OCI-LY7 (cell line): ENCODE measurements at places on chromosomes 3 and 15.

DNA sequence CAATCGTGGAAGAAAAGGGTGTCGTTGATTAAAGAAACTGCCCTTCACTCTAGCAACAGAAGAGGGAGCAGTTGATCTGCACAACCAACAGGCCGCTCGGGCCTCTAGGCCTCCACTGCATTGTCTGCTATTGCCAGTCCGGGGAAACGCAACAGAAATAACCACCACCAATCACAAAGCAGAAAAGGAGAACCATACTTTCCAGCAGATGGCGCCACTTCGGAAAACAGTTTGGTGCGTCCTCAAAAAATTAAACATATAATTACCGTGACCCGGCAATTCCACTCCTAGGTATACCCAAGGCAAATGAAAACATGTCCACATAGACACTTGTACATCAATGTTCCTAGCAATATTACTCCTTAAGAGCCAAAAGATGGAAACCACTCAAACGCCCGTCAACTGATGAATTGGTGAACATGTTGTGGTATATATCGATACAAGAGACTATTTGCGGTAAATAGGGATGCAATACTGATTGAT lies 154.1 kb downstream of the TJP1 start:
- DNase-seq: peak; percentile 65

DNA sequence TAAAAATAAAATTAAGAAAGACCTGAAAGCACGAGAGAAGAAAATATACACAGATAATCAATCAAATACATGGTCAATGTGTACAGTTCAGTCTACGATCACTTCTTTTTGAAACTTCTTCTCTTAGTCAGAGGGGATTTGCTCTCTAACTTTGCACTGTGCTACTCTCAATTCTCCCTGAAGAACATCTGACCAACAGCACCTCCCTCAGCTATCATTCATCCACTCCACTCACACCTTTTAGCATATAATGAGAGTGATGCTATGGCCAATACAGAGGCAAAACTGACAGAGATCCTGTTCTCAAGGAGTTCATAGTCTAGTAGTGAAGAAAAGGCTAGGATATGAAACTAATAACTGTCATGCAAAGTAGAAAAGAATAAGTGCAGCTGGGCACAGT lies 45.9 kb downstream of the P3H2 start:
- DNase-seq: no peak

DNA sequence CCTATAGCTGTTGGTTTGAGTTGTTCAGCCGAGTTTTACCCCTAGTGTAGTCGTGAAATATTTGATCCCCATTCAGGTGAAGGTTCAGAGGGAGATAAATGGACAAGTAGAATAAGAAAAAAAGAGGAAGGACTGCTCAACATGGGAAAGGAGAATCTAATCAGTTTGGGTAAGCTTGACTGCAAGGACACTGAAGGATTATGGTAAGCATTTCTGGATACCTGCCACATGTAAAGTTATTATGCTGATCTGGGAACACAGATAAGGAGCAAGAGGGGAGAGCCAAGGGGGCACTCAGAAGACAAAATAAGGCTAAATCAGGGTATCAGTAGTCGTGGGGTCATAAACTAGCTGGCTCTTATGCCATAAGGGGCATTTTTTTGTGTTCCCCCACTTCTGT lies 49.9 kb downstream of the TFG start:
- no peak for DNase-seq

GRCh38 chr15:43449981-43450380 lies 43.0 kb downstream of the TP53BP1 start:
- DNase-seq: no peak

DNA sequence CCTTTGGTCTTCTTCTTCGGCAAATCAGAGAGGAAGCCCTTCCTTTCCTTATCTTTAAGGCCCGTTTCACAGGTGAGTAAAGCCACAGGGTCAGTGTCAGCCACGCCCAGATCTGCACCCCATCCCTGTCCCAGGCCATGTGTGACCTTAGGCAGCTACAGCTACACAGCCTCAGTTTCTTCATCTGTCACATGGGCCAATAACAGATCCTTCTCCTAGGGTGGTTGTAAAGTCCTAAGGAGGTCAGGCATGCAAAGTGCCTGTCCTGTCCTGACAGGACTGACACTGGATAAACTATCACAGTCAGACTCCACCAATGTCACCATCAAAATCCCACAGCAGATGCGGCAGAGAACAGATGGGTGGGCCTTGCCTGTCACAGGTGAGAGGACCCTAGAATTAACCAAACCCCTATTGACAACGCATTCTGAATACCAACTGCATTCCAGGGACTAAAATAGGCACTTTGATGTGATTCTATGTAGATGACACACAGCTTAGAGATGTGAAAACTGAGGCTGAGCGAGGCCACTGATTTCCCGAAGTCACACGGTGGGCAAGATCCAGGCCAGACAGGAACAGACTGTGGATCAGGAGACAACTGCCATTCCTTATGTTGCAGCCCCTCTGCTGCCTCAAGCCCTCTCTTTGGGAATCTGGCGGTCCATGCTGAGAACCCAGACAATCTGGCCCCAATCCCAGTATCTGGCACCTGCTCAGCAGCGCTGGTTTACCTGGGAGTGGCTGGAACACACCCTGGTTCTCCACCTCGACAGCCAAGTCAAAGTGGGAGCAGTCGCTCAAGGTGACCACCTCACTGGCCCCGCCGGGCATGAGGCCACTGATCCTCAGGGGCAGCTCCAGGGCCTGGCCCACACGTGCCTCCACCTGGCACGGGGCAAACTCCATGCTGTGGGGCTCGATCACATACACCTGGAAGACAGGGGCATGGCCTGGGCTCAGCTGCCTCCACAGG lies 48.7 kb downstream of the NUP210 start:
- DNase-seq: no peak

GRCh38 chr3:126568776-126569342 lies 10.1 kb upstream of the C3orf22 start:
- DNase-seq: no peak

GRCh38 chr15:78076231-78077052 lies 1.1 kb downstream of the TBC1D2B start:
- DNase-seq: no peak

GRCh38 chr3:18012933-18013332 lies 270.5 kb upstream of the TBC1D5 start:
- no peak for DNase-seq

- DNase-seq: no peak
These were observed 4.5 kb upstream of the CACNA1D start for GRCh38 chr3:53489787-53490458.

- DNase-seq: no peak
These were observed 52.4 kb upstream of the XRN1 start for GRCh38 chr3:142500211-142500610.

DNA sequence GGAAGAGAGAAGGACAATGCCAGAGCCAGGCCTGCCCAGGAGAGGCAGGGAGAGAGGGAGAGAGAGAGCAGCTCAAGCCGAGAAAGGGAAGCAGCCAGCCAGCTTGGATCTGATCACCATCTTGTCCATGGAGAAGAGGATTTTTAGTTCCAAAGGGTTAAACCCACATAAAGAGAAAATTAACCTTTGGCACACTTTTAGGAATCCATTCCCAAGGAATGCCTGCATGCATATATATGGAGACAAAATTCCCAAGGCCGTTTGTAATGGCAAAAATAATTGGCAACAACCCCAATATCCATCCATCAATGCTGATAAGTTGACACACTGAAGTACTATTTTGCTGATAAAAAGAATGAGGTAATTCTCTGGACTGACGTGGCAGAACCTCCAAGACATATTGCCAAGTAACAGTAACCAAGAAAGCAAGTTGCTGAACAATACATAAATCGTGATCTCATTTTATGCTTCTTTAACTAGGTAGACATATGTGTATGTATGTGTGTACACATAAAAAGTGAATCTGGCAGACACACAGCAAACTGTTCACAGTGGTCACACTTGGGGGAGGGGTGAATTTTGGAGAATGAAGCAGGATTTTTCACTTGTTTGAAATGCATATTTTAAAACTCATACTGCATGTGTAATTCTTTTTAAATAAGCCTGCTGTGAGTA lies 7.5 kb upstream of the STRA6 start:
- no peak for DNase-seq

GRCh38 chr3:127275287-127275781 lies 12.5 kb downstream of the PRR20G start:
- DNase-seq: no peak

DNA sequence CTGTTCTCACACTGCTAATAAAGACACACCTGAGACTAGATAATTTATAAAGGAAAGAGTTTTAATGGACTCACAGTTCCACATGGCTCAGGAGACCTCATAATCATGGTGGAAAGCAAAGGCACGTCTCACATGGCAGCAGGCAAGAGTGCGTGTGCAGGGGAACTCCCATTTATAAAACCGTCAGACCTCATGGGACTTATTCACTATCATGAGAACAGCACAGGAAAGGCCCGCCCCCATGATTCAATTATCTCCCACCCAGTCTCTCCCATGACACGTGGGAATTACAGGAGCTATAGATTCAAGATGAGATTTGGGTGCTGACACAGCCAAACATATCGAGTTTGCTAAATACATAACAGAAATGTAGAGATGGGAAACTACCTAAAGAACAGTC lies 39.5 kb upstream of the DGKG start:
- DNase-seq: no peak

GRCh38 chr3:47298439-47298838 lies 15.7 kb downstream of the KLHL18 start:
- no peak for DNase-seq

GRCh38 chr3:156293566-156293965 lies 173.2 kb downstream of the KCNAB1 start:
- no peak for DNase-seq

- peak; percentile 83 for DNase-seq
These were observed 38.7 kb downstream of the PDIA5 start for GRCh38 chr3:123105201-123106189.

DNA sequence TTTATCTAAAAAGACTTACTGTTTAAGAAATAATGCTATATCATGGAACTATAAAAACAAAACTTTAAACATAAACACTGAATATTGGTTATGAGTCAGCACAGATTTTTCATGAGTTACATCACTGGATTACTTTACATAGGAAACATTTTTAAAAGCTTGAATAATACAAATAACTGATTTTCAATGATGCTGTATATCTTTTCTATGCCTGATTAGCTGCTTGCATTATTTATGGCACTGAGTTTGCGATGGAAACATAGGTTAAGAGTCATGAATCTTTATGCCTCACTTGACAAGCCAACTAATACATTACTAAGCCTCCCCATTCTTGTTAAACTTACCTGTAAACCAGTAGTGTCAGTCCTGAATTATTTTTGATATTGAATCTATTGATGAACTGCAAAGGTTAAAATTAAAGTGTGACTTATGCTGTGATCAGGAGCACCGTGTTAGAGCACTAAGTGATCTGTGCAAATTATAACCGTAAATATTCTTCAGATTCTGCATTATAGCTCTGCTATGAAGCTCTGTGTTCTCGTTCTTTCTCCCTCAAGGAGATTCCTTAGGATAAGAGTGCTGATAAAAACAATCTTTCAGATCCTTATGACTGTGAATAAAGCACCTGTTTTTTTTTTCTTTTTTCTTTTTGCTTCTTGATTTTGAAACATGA lies 437.3 kb upstream of the BCHE start:
- DNase-seq: no peak

GRCh38 chr3:113912552-113913236 lies 35.1 kb upstream of the ZDHHC23 start:
- DNase-seq: peak; percentile 74

GRCh38 chr3:131361464-131362421 lies 19.8 kb upstream of the NUDT16 start:
- DNase-seq: no peak

DNA sequence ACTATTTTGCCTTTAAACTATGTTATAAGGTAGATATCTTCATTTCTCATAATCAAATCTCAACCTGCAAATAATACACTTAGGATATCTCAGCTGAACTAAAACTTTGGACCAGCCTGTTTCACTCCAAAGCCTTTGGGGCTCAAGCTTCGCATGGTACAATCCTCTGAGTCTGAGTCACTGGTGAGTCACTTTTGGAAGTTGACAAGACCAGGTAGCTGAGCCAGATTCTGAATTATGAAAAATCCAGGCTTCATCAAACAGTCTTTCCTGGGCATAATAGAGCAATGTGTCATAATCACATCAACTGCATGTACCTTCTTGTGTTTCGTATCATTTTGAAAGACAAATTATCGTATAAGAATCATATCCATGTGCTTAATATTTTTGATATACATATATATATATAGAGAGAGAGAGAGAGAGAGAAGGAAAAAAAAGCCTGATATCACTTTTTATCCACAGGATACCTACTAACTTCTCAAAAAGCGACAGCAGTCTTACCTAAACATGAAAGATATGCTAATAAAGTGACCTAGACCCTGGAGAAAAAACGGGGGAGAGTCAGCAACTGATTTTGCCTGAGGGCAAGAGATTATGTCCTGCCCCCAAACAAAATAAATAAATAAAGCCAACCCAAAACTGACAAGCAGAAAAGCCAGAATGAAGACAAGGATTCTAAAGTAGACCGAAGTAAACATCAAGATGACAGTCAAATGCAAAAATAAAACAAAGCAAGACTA lies 263.9 kb upstream of the TGFBR2 start:
- DNase-seq: no peak

- no peak for DNase-seq
These were observed 429.7 kb upstream of the RASGRP1 start for GRCh38 chr15:38994310-38994709.

- no peak for DNase-seq
These were observed 1033.7 kb downstream of the ROBO1 start for GRCh38 chr3:78734048-78734637.

DNA sequence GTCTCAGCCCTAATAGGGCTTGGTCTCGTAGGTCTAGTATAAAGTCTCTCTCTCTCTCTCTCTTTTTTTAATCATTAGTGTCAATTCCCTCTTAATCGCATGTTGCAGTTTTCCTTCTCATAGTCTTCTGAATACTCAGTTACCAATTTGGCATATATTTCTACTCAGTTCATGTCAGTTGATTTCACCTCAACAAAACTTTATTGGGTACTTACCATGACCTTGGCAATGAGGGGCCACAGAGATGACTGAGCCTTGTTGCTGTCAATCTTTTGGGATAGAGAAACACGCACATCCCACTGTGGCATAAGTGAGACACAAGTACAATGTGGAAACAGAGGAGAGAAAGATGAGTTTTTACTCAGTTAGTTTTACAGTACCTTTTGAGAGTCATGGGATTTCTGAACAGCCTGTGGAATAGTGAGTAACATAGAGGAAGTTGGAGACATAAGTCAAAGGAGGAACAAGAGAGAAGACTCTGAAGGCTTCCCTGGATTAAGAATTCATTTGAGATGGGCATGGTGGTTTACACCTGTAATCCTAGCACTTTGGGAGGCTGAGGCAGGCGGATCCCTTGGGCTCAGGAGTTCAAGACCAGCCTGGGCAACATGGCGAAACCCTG lies 150.2 kb upstream of the CBLB start:
- no peak for DNase-seq

- DNase-seq: no peak
These were observed 408.4 kb downstream of the PLOD2 start for GRCh38 chr3:145752576-145752975.

DNA sequence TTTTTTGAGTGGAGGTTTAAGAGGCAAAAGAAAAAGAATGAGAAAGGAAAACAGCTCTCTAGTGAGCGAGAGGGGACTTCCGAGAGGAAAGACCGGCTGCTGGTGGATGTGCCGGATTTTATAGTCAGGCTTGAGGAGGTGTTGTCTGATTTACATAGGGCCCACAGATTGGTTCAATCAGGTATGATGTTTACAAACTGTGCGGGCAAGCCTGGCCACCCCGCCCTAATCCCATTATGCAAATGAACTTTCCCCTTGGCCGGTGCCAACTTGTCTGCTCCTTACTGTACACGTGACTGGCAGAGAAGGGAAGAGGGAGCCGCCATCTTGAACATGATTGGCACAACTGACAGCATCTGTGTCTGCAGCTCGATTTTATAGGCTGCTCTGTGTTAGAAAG lies 44.7 kb downstream of the FAM43A start:
- DNase-seq: peak; percentile 74

GRCh38 chr3:161991901-161992540 lies 495.4 kb downstream of the OTOL1 start:
- DNase-seq: no peak
